ENCODE measurements at places on chromosomes 12 and 14. TPM values are rescaled to one million over a fixed set of nuclear protein-coding genes. Genes with fewer than 3 reads are reported as not detected.

Gene ITPK1
- 80.2 TPM for polyA plus RNA-seq

Gene TAS2R30
- not detected for polyA plus RNA-seq

Gene PIWIL1
- polyA plus RNA-seq: not detected

GRCh38 chr14:22479776-22480464 lies 109.1 kb downstream of the DAD1 start:
- no peak for DNase-seq

- DNase-seq: no peak
Measured at GRCh38 chr14:101561145-101561896, at the start of gene DIO3. Gene DIO3 (plus strand): TSS chr14:101561495.

- no peak for DNase-seq
Measured at GRCh38 chr14:96364962-96365361, 1.6 kb downstream of the GSKIP start.

DNA sequence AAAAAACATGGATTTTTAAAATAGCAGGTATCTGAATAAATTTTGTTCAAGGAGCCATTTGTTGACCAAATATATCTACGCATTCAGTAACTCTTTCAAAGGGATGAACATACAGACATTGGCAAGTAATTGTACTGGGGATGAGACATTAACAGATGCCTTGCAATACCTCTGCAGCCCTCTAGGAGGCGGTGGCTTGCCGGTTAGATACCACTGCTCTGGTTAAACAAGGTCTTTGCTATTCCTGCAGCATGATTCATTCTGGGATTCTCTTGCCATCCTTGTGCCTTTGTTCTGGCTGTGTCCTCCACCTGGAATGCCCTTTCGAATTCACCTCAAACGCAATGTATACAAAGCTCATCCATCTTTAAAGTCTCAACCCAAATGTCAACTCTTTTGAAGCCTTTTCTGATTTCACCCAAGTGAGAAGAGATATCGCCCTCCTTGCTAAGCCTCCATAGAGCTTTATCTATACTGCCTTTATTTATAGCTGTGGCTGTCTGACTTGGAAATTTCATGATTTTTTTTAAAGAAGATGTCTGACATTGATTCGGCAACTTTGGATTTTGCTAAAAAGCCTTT lies 131.0 kb upstream of the SRRM4 start:
- no peak for DNase-seq

Measured in mammary epithelial cell (primary cell).